ENCODE measurements at places on chromosomes 3 and 15.

DNA sequence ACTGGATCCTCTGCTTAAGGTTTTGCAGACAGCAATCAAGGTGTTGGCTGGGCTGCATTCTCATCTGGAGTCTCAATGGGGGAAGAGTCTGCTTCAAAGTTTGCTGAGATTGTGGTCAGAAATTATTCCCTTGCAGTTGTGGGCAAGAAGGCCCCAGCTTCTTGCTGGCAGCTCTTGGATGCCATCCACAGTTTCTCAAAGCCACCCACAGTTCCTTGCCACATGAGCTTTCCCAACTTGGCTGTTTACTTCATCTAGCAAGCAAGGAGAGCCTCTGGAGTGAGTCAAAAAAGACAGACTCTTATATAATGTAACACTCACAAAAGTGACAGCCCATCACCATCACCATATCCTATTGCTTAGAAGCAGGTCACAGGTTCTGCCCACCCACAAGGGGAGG lies 62.1 kb upstream of the ABHD2 start:
- DNase-seq, result no peak

DNA sequence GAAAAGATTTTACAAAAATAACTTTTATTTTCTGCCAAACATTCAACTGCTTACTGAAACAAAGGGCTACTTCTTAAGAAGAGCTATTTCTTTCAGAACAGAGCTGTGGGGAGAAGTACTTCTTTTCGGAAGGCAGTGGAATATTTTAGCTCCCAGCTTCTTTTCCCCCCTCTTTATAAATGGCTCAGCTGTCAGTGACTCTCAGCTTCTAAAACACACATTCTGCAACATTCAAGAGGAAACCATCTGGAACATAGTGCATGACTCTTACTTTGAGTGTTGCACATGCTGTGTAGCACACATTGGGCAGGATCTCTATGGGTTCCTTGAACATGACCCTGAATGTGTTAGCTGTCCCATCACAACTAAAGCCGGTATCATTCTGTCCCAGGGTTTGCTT lies 7.0 kb upstream of the C15orf40 start:
- no peak for DNase-seq

GRCh38 chr15:48363474-48363873 lies 32.2 kb downstream of the DUT start:
- DNase-seq, result no peak

- DNase-seq, result no peak
These were observed 118.2 kb downstream of the ECT2 start for GRCh38 chr3:172868582-172869200.

- DNase-seq, result no peak
These were observed 100.2 kb upstream of the TLE3 start for GRCh38 chr15:70197945-70198361.

GRCh38 chr3:181362378-181362777 lies 349.3 kb upstream of the SOX2 start:
- DNase-seq, result no peak

- DNase-seq, result no peak
These were observed 656.0 kb upstream of the GRM7 start for GRCh38 chr3:6204891-6205290.

DNA sequence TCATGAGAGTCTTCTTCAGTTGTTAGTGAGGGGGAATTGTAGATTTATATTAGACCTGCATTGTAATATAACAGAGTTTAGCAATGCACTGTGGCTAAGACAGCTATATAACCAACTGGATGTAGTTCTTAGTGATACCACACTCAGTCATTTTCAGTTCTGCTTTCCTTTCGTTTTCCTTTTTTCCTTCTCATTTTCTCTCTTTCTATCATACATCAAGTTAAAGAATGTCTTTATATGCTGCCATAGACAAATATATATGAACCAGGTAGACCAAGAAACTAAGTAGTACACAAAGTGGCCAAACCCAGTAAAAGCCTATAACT lies 43.7 kb upstream of the CD47 start:
- no peak for DNase-seq

- no peak for DNase-seq
These were observed 765 bp upstream of the UBE2E2 start for GRCh38 chr3:23202203-23202920.

DNA sequence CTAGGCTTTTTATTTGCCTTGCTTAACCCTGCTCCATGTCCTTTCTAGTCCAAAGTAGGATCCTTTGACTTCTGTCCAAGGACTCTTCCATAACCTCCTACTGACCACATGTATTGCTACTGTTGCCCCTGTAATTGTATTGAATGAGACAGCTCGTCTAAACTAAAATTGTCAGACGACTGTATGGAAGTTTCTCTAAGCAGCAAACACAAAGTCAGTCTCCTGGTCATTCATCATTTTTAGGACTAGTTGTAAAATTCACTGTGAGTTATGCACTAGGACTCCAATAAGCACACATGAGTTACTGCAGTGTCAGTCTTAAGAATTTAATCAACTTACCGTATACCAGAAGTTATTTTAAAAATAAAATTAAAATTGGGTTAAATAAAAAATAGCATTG lies 32.8 kb downstream of the SLTM start:
- no peak for DNase-seq

DNA sequence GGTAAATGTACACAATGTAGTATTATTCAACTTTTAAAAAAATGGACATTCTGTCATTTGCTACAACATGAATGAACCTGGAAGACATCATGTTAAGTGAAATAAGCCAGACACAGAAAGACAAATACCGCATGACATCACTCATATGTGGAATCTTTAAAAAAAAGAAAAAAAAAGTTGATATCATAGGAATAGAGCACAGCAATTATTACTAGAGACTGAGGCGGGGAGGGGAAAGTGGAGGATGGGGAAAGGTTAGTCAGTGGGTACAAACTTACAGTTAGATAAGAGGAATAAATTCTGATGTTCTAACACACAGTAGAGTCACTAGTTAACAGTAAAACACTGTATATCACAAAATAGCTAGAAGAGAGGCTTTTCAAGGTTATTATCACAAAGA lies 22.2 kb downstream of the RYK start:
- no peak for DNase-seq

- DNase-seq, result no peak
These were observed 56.2 kb downstream of the B3GNT5 start for GRCh38 chr3:183309276-183309675.

DNA sequence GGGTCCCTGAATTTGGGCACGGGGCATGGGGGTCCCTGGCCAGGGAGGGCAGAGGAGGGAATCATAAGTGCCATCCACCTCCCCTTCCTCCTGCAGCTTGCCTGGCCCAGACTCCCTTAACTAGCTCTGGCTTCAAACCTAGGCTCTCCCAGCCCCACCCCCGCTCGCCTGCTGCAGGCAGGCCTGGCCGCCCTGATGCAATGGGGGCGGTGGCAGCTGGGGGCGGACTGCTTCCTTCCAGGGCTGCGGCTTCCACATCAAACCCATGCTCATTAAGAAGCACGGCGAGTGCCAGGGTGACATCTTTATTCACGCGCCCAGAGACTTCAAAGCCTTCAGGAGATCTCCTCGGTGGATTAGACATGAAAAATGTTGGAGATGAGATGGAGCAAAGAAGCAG lies 123.1 kb downstream of the TPRA1 start:
- no peak for DNase-seq

DNA sequence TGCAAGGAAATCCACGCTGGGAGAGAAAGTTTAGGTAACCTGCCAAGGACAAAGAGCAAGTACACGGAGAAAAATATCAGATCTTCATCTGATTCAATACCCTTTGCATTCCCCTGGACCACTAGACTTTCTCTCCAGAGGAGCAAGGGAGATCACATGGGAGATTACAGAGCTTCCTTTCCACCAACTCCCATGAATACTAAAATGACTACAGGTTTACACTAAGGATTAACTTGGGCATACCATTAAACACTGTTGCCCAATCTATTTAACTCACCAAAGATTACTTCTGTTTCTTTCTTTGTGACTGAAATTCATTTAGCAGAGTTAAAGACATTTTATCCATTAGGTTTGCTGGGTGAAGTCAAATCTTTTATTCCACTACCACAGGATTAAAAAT lies 71.2 kb downstream of the RYK start:
- DNase-seq, result no peak

GRCh38 chr15:99452728-99453636 lies 112.8 kb upstream of the MEF2A start:
- peak; percentile 56 for DNase-seq

DNA sequence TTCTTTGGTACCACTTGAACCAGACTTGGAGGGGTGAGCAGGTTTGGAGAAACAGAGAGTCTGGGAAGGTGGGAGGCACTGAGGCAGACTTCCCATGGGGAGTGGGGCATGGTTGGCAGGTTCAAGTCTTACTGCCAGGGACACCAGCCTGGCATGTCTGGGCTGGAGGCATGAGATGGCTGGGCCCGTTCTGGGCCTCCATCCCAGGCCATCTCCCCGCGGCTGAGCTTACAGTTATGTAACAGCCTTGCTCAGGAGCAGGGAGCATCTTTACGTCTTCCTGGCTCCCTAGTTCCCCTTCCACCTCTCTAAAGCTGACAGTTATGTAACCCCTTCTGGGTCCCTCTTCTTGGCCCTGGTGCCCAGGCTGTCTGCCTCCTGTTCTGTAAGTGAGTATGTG lies 12.4 kb downstream of the VIPR1 start:
- DNase-seq, result no peak

DNA sequence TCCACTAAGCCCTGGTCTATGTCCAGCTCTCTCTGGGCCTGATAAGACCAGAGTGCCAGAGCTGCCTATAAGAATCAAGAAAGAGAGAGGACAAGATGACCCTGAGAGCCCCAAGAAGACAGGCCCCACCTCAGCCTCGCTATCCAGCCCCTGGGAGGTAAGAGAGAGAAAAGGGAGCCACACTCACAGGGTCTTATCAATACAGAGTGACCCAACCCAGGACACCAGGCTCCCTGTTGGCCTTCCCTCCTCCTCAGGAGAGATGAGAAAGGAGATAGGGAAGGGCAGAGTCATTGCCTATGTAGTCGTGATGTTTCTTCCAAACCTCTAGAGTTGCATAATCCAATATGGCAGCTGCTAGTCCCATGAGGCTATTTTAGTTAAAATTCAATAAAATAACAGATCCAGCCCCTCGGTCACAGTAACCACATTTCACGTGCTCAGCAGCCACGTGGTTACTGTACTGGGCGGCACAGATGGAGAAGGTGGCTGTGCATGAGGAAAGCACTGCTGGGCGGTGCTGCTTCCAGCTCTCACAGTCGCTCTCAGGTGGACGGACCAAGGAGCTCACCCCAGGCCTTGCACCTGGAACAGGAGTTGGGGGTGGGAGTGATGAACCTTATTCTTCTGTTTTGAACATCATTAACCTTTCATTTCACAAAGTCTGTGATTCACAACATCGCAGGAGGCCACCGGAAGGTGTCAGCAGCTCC lies 525.8 kb downstream of the SHQ1 start:
- DNase-seq, result no peak

GRCh38 chr3:120119846-120120510 lies 25.7 kb upstream of the GSK3B start:
- DNase-seq, result no peak

DNA sequence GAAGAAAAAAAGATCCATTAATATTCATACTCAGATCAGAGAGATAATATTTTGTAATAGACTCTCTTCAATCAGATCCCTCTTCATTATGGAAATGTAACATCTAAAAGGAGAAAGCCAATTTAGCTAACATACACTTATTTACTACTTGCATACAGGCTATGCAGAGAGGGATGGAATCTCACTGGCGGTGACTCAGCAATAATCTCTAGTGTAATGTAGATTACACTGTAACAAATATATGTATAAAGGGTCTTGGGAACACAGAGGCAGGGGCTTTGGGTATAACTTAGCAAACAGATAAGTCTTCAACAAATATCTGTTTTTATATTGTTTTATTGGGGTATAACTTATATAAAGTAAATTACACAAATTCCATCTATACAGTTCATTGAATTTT lies 69.6 kb downstream of the CGNL1 start:
- no peak for DNase-seq

- DNase-seq, result no peak
These were observed 208.6 kb downstream of the NFKBIZ start for GRCh38 chr3:102057781-102058421.
